Left ventricle myocardium superior (tissue), 1 donor: ENCODE measurements at places on chromosomes 7 and 10.

DNA sequence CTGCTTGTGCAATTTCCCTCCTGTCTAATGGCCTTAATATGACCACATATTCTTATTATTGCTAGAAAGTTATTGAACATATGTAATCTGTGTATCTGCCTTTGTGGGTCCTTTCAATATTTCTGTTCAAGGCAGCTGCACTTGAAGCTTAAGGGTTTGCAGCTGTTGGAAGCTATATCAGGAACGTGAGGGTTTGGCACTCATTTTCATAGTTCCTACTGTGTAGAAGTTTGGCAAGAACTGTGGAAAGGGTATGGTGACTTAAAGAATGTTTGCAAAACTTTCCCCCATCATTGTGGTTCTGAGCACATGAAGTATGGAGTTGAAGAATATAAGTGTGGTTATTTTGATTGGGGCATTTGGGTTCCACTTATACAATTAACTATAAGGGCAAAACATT, 144.7 kb upstream of the SEMA3A start:
- no peak for DNase-seq

- DNase-seq, result no peak
These were observed 43.8 kb downstream of the ENO4 start for GRCh38 chr10:116892907-116893685.

GRCh38 chr7:17947620-17948019, 7.3 kb upstream of the SNX13 start:
- no peak for DNase-seq

DNA sequence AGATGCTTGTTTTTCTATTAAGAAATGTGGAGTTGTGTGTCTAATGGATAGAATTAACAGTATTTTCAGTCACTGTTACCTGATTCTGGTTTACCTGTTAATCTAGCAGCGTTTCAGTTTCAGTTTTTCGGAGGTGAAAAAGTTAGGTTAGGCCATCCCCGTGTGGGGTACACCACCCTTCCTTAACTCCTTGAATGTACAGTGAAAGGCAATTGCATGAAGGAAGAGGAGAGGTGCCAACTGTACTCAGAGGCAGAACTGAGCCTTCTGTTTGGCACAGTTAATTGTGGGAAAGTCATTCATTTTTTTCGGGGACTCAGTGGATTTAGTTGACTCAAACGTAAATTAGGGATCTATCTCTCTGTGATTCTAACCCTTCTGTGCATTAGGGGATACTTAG, 35.5 kb downstream of the RPA3 start:
- no peak for DNase-seq
